ENCODE measurements at places on chromosomes 1 and 21.
A peak's percentile ranks its signal among the peaks of the same experiment; 100 is the strongest.

GRCh38 chr1:107633596-107633995 is 331.4 kb downstream of the VAV3 start:
- DNase-seq, result no peak

GRCh38 chr1:24316645-24317044 is 2.5 kb upstream of the GRHL3 start:
- no peak for DNase-seq

DNA sequence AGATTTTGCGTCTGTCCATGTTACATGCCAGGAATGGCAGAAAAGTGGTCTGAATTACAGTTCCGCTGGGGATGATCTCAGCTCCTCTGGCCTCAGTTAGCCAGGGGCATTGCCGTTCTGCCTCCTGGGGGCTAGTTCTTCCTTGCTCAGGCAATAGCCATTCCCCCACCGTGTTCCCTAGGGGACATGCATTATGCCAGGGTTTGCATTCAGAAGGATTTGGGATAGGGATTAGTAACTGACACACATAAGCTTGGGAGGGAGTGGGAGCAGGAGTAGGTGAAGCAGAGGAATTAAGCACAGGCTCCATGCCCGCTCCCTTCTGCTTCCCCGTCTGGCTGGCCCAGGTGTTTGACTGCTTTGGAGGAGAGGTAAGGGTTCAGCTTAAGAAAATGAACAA is 12.7 kb downstream of the LRRC71 start:
- DNase-seq, result no peak

GRCh38 chr21:34942911-34943310 is 106.2 kb downstream of the RUNX1 start:
- no peak for DNase-seq

- no peak for DNase-seq
Measured at GRCh38 chr1:230189824-230190223, 122.8 kb downstream of the GALNT2 start.

- DNase-seq, result no peak
Measured at GRCh38 chr21:26495283-26495849, 77.7 kb downstream of the CYYR1 start.

- no peak for DNase-seq
Measured at GRCh38 chr1:29708381-29708780, 472.1 kb downstream of the PTPRU start.

GRCh38 chr1:227949954-227950734 is 2.4 kb upstream of the WNT9A start:
- DNase-seq, result peak; percentile 11

- DNase-seq, result no peak
Measured at GRCh38 chr1:172154551-172154950, 265.9 kb upstream of the C1orf105 start.

DNA sequence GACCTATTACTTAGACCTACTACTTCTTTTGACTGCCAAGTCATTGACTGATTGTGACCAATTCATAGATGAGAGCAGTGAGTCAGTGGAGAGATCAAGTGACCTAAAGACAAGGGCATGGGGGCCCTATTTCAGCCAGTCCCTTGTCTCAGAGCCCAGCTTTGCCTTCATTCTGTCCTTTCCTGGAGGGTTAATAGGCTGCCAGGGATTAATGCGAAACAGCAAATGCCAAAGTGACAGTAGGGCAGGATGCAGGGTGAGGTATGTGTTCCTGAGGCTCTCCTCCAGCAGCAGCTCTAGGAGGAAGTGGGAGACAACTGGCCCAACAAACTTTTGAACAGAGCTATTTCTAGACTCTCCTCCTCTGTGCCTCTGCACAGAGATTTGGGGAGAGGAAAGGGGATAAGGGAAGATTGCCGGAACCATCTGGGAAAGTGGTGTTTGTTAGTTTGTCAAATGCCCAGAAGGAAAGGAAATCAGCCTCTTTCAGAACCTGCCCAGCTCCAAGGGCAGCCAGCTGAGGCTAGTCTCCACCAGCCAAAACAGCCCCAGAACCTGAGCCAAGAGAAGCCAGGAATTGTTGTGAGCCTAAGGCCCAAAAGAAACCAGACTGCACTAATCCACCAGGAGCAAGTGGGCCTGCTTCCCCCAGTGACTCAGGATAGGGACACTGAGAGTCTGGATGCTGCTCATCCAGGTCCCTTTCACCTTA is 4.9 kb upstream of the S100A3 start:
- DNase-seq, result no peak

GRCh38 chr1:38454236-38454635 is 405.3 kb downstream of the RRAGC start:
- no peak for DNase-seq

DNA sequence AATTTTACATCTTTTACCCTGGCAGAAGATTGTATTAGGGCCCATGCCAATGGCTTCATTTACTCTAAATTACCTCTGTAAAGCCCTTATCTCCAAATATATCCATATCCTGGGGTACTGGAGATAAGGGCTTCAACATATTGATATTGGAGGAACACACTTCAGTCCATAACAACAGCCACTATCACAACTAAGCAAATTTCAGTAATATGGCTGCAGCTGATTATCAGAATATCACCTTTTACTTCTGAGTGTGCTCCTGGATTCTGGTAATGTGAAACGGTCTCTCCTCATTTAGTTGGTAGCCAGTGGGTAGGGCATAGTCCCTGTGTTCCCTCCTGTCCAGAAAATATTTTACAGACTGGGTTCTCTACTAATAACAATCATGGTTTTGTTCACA is 53.3 kb downstream of the IVNS1ABP start:
- no peak for DNase-seq

DNA sequence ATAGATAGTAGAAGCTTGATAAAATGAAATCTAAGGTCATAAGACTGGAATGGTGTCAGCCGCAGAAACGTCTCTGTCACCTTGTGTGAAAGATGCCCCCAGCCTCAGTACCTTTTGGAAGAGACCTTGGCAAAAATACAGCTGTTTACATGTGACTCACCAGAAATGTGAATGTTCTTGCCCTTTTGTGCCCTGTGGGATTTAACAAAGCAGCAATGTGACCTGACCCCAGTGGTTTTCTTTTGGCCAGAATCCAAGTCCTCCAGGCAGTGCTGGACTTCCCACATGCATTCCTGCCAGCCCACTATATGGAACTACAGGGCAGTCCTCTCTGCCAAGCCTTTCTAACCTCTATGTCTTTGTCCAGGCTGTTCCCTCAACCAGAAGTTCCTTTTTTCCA is 27.2 kb upstream of the LRRC8C start:
- DNase-seq, result no peak
